ENCODE measurements at places on chromosomes 16 and 17.

DNA sequence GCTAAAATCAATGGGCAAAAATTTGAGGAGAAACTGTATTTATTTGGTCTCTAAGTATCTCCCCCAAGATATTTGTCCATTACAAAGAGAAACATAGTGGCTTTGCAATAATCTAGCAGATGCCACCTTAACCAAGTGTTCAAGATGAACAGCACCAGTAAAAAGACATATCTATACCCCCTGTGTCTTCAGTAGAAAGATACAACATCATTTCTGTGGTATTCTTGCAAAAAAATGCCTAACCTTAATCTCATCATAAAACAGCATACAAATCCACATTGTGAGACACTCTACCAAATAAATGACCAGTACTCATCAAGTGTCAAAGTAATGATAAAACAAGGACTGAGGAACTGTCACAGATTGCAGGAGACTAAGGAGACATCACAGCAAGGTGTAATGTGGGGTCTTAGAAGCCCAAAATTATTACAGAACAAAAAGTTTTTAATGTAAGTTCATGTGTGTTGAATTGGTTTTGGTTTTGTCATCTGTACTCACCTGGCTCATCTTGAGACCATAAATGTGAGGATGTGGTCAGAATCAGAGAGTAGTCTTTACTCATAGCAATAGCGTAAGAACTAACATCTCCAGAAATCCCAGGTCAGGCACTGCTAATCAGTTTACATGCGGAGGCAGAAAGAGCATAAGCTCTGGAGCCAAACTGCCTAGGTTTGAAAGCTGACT is 77.2 kb downstream of the AATF start:
- DNase-seq = no peak

DNA sequence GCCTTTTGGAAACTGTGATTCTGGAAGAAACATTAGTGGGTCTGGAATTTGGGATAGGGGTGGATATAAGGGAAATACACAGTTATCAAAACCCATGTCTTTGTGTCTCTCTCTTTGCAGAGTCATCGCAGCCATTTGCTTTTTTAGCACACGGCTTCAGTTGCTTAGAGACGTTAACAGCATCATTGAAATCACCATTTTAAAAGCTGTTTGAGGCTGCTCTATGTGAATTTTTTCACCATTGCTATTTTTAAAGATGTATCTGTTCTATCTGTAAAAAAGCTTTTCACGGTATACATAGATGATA is 47.3 kb downstream of the OMG start:
- DNase-seq = no peak

DNA sequence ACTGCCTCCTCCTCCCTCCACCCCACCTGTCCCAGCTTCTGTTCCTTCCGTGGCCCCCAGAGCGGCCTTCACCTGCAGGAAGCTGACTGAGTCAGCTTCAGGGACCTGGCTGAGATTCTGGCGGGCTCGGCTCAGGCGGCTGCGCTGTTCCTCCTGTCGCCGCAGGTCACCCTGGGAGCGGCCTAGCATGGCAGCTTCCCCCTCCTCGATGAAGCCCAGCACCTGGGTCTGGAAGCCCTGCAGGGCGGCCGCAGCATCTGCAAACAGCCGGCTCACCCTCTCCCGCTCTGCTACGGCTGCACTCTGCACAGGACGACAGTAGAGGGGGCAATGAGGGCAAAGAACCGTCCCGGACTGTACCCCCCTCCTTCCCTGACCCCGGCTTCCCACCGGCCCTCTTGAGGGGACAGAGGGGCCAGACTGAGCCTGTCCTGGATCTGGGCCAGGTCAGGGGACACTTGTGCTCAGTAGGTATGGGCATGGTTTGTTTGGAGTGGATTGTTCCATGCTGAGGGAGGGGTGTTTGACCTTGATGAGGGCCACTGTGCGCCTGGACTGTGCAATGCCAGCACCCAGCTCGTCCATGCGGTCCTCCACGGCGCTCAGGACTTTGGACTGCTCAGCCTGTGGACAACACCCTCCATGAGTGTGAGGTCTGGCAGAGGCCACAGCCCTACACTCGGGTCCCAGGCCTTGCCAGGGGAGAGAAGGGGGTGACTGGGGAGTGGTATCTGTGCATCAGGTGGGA is 2.0 kb downstream of the TRIM47 start:
- DNase-seq = peak; percentile 59

GRCh38 chr17:79674506-79675412 is 56.0 kb upstream of the ENPP7 start:
- DNase-seq = no peak

GRCh38 chr17:45703806-45704205 is 80.3 kb upstream of the CRHR1 start:
- no peak for DNase-seq

DNA sequence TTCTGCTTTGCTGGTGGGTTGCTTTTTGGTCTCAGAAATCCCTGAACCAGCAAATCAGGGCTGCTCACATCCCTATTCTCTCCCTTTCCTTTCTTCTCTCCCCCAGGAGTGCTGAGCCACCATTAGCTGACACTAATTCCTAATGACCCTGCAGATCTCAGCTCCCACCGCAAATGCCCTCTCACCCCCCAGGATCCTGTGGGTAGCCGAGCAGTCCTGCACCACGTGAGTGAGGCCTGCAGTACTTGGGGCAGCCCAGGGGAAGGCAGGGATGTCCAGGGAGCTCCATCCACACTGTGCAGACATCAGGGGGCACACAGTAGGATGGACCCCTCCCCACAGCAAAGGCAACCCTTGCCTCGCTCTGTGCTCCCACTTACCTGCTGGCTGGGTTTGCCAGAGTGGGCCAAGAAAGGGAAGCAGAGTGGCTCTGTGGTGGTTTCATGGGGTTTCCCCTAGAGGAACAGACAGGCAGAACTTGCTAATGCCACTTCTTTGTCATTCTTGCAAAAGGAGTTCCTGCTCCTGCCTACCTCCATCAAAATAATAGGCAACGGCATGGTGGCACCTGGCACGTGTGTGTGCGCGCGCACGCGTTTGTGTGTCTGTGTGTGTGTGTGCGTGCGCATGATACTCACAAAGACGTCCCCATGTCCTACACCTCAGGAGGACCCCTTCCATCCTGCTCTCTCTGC is 135.6 kb downstream of the GAS7 start:
- DNase-seq = no peak

- no peak for DNase-seq
Observed at GRCh38 chr16:81694494-81695280, 84.4 kb upstream of the PLCG2 start.

GRCh38 chr17:19302791-19303331 is 59.7 kb downstream of the B9D1 start:
- no peak for DNase-seq

GRCh38 chr16:89132194-89133005 is 38.7 kb downstream of the ACSF3 start:
- no peak for DNase-seq

GRCh38 chr17:71257096-71257495 is 863.7 kb upstream of the SOX9 start:
- DNase-seq = no peak

DNA sequence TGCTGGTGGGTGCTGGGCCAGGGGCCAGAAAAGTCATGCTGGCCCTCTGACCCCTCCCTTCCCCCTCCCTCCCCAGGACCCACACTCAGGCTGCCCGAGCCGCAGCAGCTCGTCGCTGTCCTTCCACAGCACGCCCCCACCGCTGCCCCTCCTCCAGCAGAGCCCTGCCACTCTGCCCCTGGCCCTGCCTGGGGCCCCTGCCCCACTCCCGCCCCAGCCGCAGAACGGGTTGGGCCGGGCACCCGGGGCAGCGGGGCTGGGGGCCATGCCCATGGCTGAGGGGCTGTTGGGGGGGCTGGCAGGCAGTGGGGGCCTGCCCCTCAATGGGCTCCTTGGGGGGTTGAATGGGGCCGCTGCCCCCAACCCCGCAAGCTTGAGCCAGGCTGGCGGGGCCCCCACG is 8.3 kb upstream of the CISD3 start:
- DNase-seq = no peak

- no peak for DNase-seq
Observed at GRCh38 chr16:53131050-53131362, 76.2 kb downstream of the CHD9 start.

- DNase-seq = no peak
Observed at GRCh38 chr16:11506741-11507305, 79.9 kb downstream of the LITAF start.

DNA sequence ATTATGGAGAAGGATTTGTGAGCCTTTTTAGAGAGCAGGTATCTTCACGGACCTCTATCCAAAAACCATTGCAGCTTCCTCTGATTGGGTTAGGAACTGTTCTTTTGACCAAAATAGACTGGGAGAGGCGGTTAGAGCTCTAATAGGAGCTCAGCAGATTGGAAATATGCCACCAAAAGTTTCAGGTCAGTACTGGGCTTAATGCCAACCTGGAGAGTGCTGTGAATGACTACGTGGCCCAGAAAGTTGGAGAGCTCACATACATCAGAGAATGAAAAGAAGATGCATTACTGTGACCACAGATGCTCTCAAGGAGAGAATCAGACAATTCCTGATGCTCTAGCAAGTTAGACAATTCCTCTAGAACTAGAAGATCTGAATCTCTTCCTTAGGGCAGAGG is 86.5 kb downstream of the ABCA8 start:
- no peak for DNase-seq

DNA sequence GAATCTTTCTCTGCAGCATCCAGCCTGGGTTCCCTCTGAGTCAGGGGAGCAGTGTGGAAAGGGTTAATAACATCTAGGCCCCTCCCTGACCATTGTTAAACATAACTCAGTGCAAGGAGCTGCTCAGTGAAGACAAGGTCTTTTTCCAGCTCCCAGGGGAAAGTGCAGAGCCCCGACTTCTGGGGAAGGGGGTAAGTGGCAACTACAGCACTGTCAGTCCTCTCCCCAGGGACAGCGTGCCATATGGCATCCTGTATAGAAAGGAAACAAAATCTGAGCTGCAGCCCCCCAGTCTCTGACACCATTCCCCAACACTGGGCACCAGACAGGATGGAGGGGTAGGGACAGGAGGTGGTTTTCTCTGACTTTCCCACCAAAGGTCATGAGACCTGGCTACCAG is 7.8 kb downstream of the MRPL27 start:
- no peak for DNase-seq

All from stimulated activated CD4-positive, alpha-beta T cell treated with anti-CD3 and anti-CD28 coated beads, Interleukin-4, amount 100 ng/mL, for 48 hours (primary cell).